ENCODE measurements at places on chromosomes 3 and 15.

DNA sequence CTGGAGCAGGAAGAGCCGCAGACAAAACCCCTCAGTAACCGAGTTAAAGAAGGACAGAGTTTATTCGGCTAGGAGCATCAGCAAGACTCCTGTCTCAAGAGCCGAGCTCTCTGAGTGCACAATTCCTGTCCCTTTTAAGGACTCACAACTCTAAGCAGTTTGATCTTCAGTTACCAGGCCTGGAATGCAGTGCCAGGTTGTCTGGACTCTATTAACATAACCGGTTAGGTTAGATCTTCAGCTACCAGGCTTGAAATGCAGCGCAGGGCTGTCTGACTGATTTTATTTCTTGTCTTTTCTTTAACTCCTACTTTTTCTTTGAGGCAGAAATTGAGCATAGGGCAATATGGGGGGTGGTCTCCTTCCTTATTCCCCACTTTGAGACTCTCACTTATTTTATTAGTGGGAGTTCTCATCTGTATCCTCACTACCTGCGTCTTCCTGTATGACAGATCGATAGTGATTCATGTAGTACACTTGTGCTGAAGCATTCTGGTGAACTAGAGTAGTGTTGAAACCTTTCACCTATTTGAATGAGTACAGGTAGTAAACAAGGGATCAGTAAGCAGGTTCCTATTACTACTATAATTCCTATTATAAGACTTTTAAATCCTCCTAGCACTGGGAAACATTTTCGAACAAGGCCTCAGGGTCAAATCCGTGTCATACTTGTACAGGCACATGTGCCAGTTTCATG is 325.0 kb downstream of the CGGBP1 start:
- no peak for DNase-seq

GRCh38 chr3:192933779-192934460 is 16.3 kb upstream of the MB21D2 start:
- DNase-seq: no peak

DNA sequence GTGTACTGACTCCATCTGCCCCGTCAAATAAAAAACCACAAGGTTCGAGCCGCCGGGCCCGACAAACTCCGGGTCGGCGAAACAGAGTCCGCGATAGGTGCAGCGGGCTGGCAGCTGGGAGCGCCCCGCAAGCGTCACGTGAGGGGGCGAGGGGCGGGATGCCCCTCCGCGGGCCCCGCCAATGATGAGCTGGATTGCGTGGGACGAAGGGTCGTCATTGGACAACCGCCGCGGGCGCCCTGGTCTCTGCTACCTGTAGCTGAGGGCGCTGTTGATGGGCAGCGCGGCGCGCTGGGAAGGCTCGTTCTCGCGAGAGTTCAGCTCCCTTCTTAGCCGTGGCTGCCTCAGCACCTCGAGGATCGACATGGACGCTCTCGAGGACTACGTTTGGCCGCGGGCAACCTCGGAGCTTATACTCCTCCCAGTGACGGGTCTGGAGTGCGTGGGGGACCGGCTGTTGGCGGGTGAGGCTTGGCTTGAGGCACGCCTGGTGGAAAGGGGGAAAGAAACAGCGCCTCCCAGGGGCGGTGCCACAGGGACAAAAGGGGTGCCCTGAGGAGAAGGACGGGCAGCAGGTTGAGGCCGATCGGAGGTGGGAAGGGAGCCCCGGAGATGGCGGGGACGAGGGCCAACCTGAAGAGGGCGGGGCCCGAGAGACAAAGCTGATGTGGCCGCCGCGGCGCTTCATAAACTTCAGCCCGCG is at the start of gene WDR6:
WDR6 (plus strand) TSS at position 324 of the 703 bp plus-strand sequence; CDS start at position 365, 41 bp downstream.
- peak; percentile 93 for DNase-seq

DNA sequence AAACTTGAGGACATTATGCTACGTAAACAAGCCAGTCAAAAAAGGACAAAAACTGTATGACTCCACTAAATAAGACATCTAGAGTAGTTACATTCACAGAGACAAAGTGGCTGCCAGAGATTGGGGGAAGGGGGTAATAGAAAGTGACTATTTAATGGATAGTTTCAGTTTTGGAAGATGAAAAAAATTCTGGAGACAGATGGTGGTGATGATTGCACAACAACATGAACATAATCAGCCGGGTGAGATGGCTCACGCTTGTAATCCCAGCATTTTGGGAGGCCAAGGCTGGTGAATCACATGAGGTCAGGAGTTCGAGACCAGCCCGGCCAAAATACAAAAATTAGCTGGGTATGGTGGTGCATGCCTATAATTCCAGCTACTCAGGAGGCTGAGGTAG is 40.6 kb downstream of the DPP8 start:
- DNase-seq: no peak

DNA sequence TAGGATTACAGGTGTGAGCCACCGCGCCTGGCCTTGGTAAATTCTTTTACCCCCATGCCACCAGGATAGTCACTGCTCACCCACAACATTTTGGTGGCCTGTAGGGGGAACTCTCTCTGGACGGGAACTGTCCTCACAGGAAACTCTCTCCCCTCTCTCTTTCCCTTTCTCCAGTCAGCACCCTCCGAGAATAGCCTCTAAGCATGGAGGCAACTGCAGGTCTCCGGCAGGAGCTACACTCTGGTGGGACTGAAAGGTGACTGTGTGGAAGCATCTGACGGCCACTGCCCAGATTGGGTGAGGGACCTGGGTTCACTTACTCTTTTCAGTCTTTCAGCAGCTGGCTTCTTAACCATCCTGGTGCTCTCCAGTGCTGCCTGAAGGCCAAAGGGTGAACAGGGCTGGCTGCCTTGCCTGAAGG is 21.3 kb downstream of the TRANK1 start:
- no peak for DNase-seq

GRCh38 chr3:169812332-169813235 is at the start of the genes LRRC34 and LRRIQ4:
Gene LRRC34, minus strand, starts transcription at chr3:169812904. Its CDS starts 356 bp downstream, at chr3:169812548.
Gene LRRIQ4, plus strand, starts transcription at chr3:169812870. Its CDS starts 9,052 bp downstream, at chr3:169821922.
- peak; percentile 44 for DNase-seq

DNA sequence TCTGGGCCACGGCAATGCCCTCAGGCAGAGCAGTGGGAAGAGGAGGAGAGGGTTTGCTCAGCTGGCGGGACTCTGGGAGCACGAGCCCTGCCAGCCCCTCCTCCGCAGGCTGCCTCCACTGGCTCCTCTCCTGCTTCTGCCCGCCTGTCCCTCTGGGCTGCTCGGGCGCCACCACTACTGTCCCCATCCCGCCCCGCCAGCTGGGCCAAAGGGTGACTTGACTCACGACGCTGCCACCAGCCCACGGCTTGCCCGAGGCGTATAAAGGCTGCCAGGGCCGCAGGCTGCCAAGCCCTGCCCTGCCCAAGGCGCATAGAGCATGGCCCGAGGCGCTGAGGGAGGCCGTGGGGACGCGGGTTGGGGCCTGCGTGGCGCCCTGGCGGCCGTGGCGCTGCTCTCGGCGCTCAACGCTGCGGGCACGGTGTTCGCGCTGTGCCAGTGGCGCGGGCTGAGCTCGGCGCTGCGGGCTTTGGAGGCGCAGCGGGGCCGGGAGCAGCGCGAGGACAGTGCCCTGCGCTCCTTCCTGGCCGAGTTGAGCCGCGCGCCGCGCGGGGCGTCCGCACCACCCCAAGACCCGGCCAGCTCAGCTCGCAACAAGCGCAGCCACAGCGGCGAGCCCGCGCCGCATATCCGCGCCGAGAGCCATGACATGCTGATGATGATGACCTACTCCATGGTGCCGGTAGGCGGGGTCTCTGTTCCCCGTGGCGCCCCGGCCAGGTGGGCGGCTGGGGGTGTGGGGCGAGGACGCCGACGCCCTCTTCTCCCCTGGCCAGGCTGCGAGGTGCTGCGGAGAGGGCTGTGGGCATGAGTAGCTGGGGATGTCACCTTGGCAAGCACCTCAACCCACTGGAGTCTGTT is at the start of gene GLDN:
GLDN (plus strand) TSS at position 290 of the 861 bp plus-strand sequence; CDS start at position 320, 30 bp downstream.
- no peak for DNase-seq

DNA sequence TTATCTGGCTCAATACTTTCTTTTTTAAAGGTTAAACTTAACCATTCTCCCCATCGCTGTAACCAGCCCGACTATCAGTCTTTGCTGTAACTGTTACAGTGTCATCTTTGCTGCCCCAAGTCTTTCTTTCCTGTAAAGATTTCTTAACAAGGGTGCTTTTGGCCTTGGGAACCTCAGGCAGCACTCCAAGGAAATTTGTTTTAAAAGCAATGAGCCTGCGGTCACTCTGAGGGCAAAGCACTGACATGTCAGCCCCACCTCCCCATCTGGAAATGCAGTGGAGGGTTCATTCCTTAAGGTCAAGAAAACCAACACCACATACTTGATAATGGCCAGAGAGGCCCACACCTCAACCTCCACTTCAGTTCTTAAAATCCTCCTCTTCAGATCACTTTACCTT is 3.2 kb downstream of the TRANK1 start:
- no peak for DNase-seq

DNA sequence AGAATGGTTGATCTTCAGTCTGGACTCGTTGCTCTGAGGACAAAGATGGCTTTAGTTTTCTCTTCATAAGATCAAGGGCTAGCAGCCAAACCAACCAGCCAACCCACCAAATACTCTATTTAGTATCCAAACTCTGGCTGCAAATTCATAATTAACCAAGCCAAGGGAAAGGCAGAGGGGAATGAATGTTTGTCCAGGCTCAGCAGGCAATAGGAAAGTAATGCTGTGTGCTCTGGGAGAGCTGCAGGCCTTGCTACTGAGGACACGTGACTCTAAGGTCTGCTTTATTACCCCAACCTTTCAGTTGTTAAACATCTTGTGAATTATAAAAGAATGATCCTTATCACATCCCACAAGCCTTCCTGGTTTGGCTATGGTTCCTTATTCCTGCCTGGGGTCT is 52.3 kb upstream of the GALNT15 start:
- no peak for DNase-seq

DNA sequence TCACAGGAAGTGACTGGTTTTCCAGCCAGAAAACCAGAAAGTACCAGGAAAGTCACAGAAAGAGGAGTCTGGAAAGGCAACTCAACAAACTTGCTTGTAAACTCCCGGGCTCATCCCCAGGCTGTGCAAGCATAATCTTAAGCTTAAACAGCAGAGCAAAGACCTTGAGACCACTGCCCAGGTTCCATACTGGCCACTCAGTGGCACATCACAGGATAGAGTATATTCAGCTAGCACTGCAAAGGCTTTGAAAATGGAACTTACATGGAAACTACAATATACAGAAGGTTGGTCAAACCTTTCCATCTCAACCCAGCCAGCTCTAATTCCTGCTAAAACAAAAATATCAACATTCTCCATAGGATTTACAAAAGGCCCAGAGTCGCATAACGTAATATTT is 20.1 kb downstream of the DMXL2 start:
- no peak for DNase-seq

DNA sequence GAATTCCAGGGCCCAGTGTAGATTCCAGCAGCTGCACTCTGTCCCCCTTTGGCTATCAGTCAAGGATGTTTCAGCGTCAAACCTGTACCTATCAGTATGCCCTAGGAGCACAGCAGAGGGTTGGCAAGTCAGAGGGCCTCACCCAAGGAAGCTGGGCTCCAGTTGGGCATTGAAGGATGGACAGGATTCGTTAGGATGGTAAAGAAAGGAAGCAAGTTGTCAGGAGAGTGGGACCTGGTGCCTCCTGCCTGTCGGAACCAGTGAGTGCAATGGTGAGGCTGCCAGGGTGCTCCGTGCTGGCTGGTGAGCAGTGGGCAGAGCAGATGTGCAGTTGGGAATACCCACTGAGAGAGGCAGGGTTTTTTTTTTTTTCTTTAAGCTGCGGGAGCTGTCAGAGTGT is 157.2 kb downstream of the CHDH start:
- DNase-seq: no peak

GRCh38 chr3:71142441-71143161 is 440.9 kb downstream of the FOXP1 start:
- no peak for DNase-seq

DNA sequence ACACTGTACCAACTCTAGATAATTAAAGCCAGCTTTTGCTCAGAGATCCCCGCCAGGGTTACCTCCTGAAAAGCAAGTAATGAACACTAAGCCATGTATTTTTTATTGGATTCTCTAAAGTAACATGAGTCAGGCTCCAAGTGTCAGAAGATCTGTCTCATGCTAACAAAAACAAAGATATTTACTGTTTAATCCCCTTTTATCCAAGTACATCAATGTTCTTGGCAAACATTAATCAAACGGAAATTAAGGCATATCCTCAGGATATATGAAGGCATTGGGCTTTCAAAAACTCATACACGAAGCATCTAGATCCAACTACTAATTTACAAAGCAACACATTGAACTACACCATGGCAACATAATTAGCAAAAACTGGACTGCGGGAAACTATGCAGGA is 37.2 kb downstream of the MYO5A start:
- no peak for DNase-seq

DNA sequence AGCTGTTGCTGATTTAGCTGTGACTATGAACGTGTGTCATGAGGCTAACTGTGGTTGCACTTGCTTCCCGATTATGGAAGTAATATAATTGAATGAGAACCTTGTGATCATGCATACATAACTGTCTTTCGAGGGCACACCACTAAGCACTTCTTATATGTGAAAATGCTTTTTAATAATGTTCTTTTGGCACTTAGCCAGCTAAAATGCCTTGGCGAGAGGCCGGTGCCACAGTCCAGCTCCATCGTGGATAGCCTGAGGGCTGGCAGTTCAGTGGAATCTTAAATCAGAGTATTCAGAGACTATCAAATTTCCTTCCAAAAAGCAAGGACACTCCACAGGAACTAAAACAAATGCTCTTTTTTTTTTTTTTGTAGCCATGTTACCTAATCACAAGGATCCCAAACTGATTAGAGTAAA is 161.6 kb upstream of the FRMD4B start:
- no peak for DNase-seq

DNA sequence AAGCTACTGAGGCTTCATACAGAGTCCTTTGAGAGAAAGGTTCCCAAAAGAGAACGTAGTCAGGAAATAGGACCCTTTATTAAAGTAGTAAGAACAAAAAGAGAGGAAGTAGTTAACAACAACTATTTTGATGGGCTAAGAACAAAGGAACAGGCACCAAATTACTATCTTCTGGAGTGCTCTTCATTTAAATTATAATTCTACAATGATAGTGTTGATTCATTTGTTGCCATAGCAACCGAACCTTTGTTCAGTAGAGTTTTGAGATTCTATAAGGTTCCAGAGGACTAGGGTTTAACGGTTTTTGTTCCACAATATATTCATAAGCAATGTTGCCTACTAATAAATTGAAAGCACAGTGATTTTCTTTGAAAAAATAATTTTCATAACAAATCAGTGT is 78.8 kb downstream of the CMSS1 start:
- no peak for DNase-seq

DNA sequence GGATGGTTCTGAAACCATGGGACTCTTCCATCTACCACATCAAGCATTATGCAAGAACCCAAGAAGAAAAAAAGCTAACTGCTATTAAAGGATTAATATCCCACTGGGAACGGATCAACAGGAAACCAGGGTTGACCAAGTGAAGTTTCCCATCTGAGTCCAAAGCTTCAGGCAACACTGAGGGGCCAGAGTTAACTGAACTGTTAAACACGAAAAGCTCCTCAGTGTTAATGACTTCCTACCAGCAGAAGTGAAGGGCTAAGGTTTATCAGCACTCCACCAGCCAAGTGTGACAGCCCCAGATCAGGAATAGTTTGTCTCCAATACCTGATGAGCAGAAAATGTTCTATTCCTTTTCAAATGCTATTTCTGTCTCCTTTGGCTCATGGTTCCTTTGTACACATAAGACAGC is 36.7 kb downstream of the PTPN9 start:
- no peak for DNase-seq
